ENCODE measurements at places on chromosomes 1 and 21. TPM values are rescaled to one million over a fixed set of nuclear protein-coding genes. Genes with fewer than 3 reads are reported as not detected.
A peak's percentile ranks its signal among the peaks of the same experiment; 100 is the strongest.

DNA sequence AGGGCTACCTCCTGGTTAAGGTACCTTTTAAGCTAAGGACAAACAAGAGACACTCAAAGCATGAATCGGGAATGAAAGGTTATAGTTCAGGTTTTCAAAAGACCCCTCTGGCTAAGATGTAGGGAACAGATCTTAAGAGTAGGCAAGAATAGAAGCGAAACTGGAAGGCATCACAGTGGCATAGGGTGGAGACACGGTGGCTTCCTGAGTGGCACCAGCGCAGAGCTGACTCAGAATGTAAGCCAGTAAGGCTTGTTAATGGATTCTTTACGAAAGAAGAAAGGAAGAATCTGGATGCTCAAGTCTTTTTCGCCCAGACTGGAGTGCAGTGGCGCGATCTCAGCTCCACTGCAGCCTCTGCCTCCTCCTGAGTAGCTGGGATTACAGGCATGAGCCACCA, 21.2 kb downstream of the PADI6 start:
- DNase-seq: no peak

GRCh38 chr21:43767984-43768867, 7.9 kb downstream of the CSTB start:
- DNase-seq: no peak

DNA sequence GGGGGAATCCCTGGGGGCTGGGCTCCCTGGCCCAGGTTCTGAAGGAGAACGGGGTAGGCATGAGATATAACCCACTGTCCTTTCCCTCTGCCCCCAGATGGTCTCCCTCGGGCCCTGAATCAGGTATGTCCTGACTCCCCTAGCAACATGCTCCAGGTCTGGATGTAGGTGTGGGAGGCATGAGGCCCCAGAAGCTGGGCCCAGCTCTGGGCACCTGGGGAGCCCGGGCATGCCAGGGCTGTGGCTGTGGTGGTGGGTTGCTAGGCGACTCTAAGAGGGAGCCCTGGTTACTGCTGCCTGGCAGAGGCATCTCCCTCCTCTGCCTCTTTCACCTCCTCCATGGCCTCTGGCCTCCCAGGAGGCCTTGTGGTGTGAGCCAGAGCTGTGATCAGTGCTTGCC, 16.2 kb downstream of the FOXO6 start:
- no peak for DNase-seq

DNA sequence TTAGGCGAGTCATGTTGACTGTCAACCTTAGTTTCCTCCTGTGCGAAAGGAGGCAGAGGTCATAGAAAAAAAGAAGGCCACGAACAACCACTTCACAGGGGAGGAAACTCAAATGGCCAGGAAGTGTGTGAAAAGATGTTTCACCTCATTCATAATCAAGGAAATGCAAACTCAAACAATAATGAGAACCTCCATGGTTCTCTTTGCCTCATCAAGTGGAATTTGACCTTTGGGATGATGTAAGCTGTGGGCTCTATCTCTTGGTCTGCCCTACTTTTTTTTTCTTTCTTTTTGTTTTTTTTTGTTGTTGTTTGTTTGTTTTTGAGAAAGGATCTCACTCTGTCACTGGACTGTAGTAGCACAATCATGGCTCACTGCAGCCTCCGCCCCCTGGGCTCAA, 55.9 kb upstream of the GRHL3 start:
- no peak for DNase-seq

Gene NBPF6
- not detected for total RNA-seq

DNA sequence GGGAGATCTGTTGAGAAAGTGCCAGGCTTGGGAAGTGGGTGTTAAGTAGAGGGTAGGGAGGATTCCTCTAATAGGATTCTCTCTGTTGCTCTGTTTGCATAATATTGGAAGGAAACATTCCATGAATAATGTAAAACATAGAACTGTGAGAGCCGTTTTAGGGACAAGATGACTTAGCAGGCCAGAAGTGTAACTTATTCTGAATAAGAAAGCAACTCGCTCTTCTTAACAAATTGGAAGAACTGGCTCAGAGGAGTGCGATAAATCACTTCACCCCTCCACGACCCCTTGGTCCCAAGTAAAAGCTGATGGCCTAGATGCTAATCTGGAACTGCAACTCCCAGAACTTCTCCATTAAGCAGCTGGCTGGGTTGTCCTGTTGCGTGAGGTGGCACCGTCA, 19.1 kb downstream of the SIM2 start:
- no peak for DNase-seq

Gene DARS2
- total RNA-seq: 38.6 TPM

- no peak for DNase-seq
These were observed 29.2 kb downstream of the CEP104 start for GRCh38 chr1:3827813-3828307.

Gene SRGAP2B
- total RNA-seq: 10.8 TPM

- DNase-seq: no peak
These were observed 195.9 kb downstream of the CYYR1 start for GRCh38 chr21:26377111-26377694.

Gene PTGER3
- 0.10 TPM for total RNA-seq

Gene LSS
- 20.6 TPM for total RNA-seq

DNA sequence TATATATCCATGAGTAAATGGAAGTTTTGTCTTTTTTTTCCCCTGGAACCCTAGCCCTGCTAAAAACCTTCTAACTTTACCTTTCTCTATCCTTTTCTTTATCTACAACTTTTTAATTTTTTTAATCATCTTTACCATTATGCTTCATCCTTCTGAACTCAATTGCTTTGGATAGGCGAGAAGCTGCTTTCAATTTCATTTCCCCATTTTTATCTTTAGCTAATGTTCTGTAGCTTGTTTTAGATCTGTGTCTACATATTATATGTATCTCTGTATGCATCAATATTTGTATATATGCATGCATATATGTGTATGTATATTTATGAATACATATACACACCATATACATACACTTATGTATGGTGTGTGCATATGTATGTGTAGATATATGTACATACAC, 57.4 kb downstream of the PTPRC start:
- DNase-seq: no peak

Gene CYP4B1
- 0.16 TPM for total RNA-seq

- DNase-seq: no peak
These were observed 21.6 kb upstream of the TRIM17 start for GRCh38 chr1:228438266-228438665.

Gene JAM2
- 0.29 TPM for total RNA-seq

DNA sequence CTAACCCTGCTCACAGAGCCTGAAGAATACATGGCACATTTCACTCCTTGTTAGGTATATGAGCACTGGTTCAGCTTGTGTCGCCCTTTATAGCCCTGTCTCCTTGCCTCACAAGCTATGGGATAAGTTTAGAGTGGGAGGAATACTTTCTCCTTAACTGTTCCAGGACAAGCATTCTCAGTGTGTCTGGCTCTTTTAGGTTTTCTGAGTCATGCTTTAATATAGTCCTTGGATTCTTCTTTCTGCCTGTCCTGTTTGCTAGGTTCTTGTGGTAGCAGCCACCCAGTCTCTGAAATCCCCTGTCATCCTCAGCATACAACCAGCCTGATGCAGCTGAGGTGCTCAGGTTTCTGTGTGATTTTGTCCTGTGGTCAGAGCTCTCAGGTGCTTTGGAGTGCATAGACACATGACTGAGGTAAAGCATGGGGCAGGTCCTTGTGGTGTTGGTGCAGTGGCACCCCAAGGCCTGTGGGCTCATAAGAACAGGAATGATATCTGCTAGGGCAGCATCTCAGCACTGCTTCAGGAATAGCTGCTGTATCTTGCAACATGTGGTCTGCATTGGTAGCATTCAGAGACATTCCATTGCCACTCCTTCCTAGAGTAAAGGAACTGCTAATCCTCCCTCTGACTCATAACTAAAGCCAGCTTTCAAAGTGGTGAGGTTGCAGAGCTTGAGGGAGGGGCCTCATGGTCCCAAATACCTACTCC, 14.2 kb upstream of the CASQ2 start:
- DNase-seq: no peak

Gene TDRD5
- total RNA-seq: not detected

Gene ADAMTSL4
- 0.19 TPM for total RNA-seq

Gene SH3D21
- total RNA-seq: 1.7 TPM

Gene SPATA46
- total RNA-seq: not detected

Gene SYTL1
- total RNA-seq: 6.8 TPM

DNA sequence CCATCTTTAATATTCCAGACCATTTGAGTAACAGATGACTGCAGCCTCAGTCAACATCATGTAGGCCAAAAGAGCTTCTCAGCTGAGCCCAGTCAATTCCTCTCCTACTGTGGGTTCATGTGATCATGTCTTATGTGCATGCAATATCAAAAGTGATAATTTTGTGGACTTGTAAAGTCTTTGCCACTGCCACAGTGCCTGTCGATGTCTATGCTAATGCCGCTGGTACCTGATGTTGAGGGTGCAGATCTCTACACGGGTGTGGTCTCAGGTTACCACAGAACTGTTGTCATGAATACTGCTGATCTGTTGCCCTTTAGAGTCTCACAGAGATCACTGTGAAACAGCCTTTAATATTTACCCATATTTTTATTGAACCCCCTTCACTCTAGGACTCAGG, 11.3 kb upstream of the C1orf141 start:
- no peak for DNase-seq

Gene S1PR1
- total RNA-seq: 111 TPM

Gene KCNC4
- 6.4 TPM for total RNA-seq

DNA sequence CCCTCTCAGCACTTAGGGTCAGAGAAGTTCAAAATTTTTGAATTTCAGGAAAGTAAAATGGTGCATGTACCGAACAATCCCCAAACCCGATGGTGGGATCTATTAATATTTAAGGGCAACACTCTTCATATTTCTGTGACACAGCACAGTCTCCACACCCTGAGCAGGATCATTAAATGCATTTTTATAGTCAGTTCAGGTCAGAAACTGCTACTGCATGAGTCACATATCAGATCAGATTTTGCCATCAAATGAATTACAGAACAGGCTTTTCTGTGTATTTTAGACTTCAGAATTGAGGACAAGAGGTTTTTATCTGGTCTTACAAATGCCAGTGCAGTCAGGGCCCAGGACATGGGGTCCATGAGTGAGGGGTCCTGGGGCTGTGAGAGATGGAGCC, 79.2 kb downstream of the RIPK4 start:
- DNase-seq: no peak

Gene COL16A1
- 0.89 TPM for total RNA-seq

- no peak for DNase-seq
These were observed 68.7 kb upstream of the VAMP3 start for GRCh38 chr1:7702365-7702764.

GRCh38 chr1:171742577-171742922, 685 bp upstream of the VAMP4 start:
- DNase-seq: peak; percentile 9

DNA sequence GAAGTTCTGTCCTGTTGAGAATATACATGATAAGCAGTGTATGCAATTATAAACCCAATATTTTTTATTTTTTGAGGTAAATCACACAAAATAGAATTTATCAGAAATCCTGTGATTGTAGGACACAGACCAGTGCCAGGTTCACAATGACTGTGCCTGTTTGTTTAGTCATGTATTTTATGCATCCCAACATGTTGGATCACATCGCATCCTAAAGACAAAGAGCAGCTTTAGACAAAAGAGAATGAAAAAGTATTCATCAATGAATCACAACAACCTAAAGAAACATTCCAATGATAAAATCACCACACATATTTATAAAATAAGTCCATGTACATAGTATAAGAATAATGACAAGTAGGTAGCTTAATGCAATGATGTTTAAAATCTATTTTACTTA, 53.2 kb upstream of the LRRC8D start:
- DNase-seq: no peak

Gene FBLIM1
- total RNA-seq: 0.48 TPM

Gene IQCC
- total RNA-seq: 2.2 TPM

DNA sequence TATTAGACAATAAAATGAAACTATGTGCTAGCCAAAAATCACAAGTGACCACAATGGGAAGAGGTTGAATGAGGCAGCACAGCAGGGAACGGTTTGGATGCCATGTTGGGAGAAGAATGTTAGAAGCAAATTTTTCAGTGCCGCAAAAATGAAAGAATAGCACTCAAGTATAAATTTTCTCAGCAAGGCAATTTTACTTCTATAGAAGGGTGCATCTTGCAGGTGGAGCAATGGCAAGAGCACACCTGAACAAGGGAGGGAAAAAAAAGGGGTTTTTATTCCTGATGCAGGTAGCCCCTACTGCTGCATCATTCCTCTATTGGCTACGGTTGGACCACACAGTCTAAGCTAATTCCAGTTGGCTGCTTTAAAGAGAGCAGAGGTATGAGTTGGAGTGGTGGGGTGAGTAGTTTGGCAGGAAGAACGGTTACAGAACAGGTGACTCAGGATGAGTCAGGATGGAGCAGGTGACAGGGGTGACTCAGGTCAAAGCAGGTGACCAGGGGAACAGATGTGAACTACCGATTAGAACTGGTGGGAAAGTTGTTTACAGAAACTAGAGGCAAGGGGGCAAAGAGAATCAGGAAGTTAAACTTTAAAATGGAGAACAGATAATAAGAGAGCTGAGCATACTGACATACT, 301.1 kb upstream of the NRIP1 start:
- no peak for DNase-seq

DNA sequence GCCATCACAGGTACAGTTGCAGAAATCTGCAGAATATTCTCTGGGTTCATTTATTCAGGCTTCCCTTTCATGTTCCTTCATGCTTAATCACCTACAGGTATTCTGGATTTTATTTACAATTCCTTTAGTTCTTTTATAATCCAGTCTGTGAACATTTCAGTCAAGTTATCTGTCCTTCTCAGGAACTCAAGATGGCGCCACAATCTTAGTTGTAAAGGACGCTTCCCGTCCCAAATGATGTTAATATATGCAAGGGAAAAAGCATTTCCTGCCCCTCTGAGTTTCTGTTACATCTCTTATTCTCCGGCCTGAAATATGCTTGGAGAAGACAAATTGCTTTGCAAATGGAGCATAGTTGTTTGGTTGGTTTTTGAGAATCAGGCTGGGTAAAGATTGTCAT, 19.3 kb downstream of the F3 start:
- no peak for DNase-seq

DNA sequence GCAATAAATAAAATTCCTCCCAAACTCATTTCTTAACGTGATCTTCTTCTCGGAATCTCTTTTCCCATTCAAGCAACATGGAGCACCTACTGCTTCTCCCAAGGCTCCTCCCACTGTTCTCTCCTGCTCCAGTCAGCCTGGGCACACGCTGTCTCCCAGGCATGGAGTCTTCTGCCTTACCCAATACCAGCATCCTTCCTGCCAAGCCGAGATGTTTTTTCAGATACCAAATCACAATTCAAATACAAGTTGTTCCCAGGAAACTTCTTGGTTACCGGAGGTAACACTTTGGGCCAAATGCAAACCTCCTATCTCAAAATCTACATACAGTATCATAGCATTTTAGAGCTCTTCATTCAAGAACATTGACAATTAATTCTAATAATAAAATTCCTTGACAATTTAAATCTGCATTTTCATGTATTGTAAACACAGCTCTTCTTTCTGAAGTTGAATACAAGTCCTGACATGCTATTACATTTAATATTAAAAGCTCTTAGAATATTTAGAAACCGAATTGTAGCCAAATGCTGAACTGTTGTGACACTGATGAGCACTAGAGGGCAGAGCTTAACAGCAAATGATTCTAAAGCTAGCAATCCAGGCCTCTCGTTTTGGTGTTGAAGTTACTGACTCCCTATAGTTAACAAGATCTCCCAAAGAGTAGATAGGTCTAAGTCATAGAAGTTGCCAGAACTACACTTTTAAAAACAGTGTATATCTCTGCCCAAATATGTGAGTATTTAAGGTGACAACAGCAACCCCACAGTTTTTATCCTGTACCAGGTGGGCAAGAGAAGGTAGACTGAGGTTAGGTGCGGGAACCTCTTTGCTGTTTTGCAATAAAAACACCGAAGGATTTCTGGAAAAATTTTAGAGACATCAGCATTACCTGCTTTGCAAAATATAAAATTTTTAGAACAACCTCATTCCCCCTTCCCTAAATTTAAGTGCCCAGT, 52.3 kb downstream of the BCAR3 start:
- peak; percentile 25 for DNase-seq
